ENCODE measurements at places on chromosomes 6 and 20. TPM values are rescaled to one million over a fixed set of nuclear protein-coding genes. Genes with fewer than 3 reads are reported as not detected.

- DNase-seq, result no peak
These were observed 35.5 kb downstream of the PPP1R16B start for GRCh38 chr20:38840894-38841470.

The SRMS gene
- not detected for polyA plus RNA-seq

DNA sequence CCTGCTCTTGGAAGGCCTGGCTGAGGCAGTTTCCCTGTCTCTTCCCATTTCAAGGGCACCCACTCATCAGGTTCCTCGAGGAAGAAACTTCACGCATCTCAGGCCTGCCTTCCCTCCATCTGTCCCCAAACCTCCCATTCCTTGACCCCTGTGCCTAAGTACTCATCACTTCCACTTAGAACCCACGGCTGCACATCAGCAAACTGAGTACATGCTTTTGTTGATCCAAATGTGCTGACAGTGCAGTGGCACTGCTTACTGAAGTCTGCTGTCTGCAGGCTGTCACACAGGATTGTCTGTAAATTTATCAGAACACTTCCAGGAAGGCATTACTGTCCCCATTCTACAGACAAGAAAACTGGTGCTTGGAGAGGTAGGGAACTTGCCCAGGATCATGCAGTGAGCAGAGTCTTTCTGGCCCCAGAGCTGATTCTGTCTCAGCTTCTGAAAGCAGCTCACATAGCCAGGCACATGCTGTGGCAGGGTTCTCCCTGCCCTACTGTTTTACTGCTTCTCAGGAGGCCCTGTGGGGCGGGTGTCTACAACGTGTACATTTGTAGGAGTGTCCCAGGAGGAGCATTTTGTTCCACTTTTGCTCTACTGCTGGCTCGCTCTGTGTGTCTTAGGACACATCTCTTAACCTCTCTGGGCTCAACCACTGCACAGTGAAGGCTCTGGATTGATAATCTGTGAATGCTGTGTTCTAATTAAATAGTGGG lies 64.2 kb upstream of the XRN2 start:
- no peak for DNase-seq

The XKR7 gene
- not detected for polyA plus RNA-seq

The CALHM4 gene
- polyA plus RNA-seq, result not detected

DNA sequence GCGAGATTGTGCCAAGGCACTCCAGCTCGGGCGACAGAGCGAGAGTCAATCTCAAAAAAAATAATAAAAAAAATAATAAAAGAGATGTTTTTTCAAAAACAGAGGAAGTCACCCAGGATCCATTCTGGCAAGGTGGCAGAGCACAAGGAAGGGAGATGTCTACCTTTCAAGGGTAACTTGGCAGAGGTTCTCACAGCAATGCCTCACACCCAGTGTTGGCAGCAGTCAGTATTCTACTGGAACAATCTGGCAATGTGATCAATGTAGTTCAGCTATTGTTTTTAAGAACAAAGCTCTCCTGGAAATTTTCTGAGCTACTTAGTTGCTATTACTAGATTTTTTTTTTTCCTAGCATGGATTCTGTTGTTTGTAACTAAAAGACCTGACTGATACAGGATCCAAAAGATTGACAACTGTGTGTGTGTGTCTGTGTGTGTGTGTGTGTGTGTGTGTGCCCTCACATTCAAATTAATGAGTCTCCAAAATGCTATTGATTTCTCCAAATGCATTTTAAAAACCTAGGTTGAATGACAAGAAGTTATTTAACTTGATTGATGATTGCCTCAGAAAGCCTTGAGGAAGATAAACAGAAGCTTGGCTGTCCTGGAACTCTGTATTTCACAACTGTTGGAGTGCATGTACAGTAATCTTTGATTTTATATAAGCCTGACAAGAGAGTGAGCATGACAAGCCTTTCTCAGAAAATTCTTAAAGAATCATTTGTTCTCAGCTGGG lies 114.1 kb upstream of the RREB1 start:
- no peak for DNase-seq

GRCh38 chr20:24958506-24959385 lies 9.7 kb downstream of the CST7 start:
- no peak for DNase-seq

The SCUBE3 gene
- polyA plus RNA-seq, result 0.13 TPM

- DNase-seq, result peak; percentile 40
These were observed 107.7 kb upstream of the RALGAPA2 start for GRCh38 chr20:20820104-20820503.

The COL21A1 gene
- 1.4 TPM for polyA plus RNA-seq
